ENCODE measurements at places on chromosomes 13 and 19.

GRCh38 chr13:111389621-111390521 is 69.4 kb downstream of the TEX29 start:
- no peak for DNase-seq

- no peak for DNase-seq
These were observed 1.3 kb downstream of the SIRT6 start for GRCh38 chr19:4181053-4181508.

GRCh38 chr13:102729560-102730270 is 34.9 kb upstream of the METTL21C start:
- DNase-seq: no peak

DNA sequence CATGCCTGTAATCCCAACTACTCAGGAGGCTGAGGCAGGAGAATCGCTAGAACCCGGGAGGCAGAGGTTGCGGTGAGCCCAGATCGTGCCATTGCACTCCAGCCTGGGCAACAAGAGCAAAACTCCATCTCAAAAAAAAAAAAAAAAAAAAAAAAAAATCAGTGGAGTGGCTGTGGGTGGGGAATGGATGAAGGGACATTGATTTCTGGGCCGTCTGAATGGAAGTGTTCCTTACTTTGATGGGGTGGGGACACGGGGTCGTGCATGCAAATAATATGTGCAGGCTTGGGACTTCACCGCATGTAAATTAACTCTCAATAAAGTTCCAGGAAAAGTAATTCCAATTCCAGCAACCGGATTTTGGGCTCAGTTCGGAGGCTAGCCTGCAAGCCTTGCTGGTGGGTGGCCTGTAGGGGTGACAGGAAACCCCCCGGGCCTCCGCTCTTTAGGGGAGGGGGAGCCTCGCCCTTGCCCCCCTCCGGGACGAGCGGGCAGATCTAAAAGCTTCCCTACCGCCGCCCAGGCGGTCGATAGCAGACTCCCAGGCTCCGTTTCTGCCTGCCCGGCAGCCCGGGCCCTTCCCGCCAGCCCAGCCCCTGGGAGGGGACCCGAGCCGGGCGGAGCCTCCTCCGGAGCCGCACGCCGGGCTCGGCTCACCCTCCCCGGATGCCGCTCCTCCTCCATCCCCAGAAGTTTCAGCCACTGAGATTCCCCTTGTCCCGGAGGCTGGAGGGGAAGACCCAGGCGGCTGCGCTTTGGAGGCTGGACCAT is 48.0 kb upstream of the ADGRE5 start:
- DNase-seq: no peak

DNA sequence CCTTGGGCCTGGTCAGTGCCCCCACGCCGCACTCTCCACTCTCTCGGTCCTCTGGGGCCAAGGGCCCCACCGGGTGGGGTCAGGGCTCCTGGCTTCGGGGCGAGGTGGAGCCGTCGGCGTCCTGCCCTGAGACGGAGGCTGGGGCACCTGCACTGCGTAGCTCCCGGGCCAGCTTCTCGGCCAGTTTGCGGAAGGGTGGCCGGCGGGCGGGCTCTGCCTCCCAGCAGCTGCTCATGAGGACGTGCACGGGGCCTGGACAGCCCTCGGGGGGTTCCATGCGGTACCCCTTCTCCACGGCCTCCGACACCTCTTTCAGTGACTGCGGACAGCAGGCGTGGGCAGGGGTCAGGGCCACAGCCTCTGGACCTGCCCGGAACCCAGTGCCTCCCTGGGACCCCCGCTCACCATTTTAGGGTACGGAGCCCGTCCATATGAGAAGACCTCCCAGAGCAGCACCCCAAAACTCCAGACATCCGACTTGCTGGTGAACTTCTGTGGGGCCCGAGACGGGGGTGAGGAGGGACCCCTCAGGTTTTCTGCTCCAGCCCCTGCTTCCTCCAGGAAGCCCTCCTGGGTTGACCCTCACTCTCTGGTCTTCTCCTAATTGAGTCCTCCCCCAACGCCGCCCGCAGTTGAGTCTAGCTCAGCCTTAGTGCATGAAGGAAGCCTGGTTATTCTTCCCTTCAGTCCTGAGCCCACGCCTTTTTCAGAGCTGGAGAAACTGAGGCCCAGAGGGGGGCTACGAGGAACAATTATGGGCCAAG is 6.3 kb upstream of the RAX2 start:
- no peak for DNase-seq

GRCh38 chr19:5132206-5132560 is 163.3 kb downstream of the KDM4B start:
- DNase-seq: no peak

GRCh38 chr13:36293497-36293896 is 4.1 kb downstream of the CCDC169 start:
- no peak for DNase-seq

GRCh38 chr19:7870571-7871436 is 3.4 kb downstream of the PRR36 start:
- peak; percentile 61 for DNase-seq

GRCh38 chr19:49843265-49843664 is 7.7 kb upstream of the PTOV1 start:
- DNase-seq: no peak

DNA sequence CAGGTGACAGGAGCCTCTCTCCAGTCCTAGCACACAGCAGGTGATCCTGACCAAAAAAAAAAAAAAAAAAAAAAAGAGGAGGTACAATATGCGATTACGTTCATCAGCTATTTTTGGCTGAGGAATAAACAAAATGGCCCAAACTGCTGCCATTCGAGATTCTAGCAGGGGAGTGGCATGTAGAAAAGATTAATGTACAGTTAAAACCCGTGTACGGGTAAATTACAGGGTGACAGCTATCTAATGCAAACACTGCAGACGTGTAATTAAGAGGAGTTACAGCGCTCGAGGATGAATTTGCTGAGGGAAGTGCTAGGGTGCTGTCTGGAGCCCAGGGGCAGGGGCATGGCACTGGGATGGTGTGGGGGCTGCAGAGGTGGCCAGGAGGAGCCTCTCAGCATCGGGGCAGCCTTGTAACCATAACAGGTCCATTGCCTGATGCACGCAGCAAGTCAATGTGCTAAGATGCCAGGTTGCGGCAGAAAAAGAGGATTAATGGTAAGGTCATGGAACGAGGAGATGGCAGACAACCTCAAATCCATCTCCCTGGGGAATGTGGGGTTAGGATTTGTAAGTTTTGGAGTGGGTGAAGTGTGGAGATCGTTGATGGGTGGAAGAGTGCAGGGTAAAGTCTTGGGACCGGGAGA is 17.4 kb downstream of the CHST8 start:
- no peak for DNase-seq

DNA sequence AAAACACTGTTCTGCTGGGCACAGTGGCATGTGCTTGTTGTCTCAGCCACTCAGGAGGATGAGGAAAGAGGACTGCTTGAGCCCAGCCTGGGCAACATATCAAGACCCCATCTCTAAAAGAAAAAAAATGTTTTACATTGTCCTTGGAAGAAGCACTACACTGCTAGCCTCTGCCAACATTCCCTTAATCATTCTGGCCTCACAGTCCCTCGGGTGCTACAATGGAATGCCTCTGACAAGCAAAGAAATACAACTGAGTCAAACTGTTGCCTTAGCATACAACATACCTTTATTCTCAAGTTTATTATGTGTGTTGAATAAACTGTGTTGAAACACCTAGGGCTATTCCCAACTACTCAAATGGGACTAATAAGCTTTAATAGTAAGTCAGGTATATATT is 56.1 kb downstream of the PSPC1 start:
- no peak for DNase-seq

- DNase-seq: no peak
These were observed 137.3 kb upstream of the SERP2 start for GRCh38 chr13:44236370-44236769.

- DNase-seq: no peak
These were observed 64.8 kb upstream of the KCTD15 start for GRCh38 chr19:33731881-33732280.

DNA sequence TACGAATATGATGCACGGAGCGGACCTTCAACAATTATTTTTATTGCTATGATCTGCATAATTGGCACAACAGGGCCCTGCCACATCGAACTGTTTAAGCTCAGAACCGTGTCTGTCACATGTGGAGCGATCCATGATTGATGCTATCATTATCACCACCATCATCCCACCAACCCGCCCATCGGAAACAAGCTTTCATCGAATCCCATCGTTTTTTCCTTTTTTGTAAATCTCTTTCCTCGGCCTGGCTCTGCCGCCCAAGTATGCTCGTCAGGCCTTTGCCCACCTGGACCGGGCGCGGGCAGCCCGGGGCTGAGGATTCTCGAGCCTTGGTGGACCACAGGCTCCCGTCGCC is 533 bp upstream of the DCAF15 start:
- DNase-seq: no peak

- DNase-seq: no peak
These were observed 13.4 kb downstream of the TECR start for GRCh38 chr19:14542711-14543328.

- DNase-seq: peak; percentile 56
These were observed 44.3 kb upstream of the CEACAM21 start for GRCh38 chr19:41531438-41532311.

GRCh38 chr19:13181747-13182388 is 31.7 kb downstream of the IER2 start:
- DNase-seq: peak; percentile 40

GRCh38 chr13:110470272-110471009 is 91.1 kb downstream of the RAB20 start:
- DNase-seq: no peak

DNA sequence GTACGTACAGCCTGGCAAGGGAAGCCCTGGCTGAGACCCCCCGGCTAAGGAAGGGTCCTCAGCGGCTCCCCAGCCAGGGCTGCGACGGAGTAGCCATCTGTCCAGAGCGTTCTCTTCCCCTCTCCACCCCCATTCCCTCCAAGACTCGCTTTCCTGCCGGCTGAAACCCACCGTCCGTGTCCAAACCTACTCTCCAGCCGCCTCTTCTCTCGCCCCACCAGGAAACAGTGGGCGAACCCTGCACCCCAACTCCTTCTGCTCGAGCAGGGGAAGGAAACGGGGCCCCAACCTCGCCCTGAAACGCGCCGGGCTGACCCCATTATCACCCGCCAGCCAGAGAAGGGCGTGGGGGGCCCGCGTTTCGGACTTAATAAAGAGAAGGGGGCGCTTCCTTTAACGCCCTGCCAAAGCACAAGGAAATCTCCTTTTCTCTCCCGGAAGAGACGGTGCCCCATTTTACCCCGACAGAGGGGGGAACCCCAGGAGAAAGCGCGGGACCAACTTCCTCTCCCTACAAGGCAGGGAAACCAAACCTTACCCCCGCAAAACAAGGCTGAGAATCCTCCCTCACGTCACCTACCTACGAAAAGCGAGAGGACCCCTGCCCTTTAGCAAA is 2.5 kb downstream of the ZC3H4 start:
- peak; percentile 31 for DNase-seq

GRCh38 chr13:32159137-32159869 is 127.7 kb downstream of the FRY start:
- DNase-seq: no peak

DNA sequence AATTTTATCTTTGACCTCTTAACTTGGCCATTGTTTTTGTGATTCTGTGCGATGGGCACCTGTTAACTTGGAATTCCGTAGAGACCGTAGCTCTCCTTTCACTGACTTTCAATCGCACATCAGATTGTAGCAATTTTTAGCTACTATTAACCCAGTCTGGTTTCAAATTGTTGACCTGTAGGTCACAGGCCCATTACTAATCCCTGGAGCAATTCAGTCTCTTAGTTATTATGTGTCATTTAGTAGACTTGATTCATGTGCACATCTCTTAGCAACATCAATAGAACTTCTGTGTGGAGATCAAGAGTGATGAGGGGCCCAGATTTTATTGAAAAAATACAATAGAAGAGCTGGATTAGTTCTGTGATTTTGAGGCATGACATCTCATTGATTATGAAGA is 549.6 kb upstream of the SLC10A2 start:
- no peak for DNase-seq

DNA sequence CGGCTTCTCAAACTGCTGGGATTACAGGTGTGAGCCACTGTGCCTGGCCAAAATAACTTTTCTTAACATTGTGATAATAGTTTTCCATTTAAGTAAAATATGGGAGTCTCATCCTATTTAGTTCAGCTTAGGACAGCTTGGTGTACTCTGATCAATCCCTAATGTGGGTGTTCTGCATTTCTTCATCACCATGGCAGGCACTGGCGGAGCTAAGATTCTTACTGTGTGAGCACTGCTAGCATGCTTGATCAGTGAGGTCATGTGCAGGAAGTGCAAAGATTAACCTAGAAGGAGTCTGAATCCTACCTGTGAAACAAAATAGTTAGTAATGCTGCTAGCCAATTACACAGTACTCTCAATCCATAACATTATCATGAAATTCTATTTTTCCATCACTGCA is 1684.2 kb upstream of the SLC10A2 start:
- no peak for DNase-seq

- DNase-seq: no peak
These were observed 34.6 kb upstream of the SLC10A2 start for GRCh38 chr13:103100830-103101229.

DNA sequence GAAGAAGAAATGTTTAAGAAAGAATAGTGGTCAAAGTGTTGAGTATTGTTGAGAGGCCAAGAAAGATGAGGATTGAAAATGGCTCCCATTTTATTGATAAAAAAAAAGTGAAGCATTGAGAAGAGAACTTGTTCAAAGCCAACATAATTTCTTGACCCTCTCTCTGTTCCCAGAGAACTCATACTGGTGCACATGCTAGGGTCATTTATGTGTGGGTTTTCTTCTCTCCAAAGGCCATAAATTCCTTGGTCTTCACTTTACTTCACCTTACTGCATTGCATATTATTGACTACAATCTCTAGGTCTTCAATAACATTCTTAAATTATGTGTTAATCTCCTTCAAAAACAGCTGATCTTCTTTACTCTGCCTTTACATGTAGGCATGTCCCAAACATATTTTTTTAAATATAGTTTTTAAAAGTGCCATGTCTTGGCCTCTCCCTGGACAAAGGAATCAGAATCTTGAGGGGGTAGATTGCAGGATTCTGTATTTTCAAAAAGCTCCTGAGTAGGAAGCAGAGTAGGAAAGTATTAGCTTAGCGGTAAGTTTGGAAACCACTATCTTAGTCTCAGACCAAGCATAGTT is 1.8 kb upstream of the FNDC3A start:
- DNase-seq: no peak

DNA sequence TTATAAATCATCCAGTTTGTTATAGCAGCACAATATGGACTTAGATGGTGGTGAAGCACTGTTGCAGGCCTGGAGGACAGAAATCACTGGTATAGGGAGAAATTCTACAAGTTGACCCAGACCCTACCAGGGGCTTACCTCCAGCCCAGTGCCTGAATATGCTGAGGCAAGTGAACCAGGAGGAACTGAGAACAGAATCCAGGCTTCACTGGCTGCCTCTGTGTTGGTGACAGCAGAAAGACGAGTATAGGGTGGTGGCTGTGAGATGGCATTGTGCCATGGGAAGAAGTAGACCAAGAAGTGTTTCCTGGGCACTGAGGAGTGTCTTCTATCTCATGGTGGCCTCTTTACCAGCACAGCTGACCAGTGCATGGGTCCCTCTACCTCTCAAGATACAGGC is 15.9 kb upstream of the EID2 start:
- DNase-seq: no peak

DNA sequence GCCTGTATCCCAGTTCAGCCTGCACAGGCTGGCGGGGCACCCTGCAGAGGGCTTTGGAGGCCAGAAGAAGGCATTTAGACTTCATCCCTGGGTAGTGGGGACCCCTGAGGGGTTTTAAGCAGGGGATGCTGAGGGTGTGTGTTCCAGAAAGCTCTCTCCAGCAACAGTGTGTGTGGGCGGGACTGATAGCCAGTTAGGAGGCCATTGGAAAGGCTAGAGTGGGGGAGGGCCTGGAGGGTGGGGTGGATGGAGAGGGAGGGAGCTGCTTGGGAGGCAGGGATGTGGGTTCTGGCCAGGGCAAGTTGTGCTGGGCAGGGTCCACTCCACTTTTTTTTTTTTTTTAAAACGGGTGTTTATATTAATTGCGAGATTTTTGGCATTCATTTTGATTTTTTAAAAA is 28.3 kb downstream of the LYL1 start:
- no peak for DNase-seq

All from stimulated activated CD8-positive, alpha-beta memory T cell treated with anti-CD3 and anti-CD28 coated beads, Interleukin-2, amount 100 ng/mL, for 48 hours (primary cell).